ENCODE measurements at places on chromosomes 4 and X. TPM values are rescaled to one million over a fixed set of nuclear protein-coding genes. Genes with fewer than 3 reads are reported as not detected.

DNA sequence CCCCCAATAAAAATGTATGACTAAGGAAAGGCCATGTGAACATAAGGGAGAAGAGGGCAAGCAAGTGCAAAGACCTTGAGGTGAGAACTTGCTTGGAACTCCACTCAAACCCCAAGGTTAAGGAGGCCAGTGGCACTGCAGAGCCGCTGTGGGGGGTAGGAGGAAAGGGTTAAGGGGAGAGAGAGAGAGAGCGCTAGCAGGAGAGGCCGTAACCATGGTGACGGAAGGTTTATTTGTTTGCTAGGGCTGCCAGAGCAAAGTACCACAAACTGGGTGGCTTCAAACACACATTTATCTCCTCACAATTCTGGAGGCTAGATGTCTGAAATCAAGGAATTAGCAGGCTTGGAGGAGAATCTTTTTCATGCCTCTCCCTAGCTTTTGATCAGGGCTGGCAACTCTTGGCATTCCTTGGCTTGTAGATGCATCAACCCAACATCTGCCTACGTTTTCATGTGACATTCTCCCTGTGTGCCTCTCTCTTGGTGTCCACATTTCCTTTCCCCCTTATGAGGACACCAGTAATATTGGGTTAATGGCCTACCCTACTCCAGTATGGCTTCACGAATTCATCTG, 35.2 kb downstream of the SMIM20 start:
- H3K27me3 ChIP-seq: no peaks in the 10 kb centered on the region
- no peaks in the 10 kb centered on the region for H3K4me1 ChIP-seq
- no peak overlapping the region for H3K27ac ChIP-seq

- H3K27me3 ChIP-seq: no peaks in the 10 kb centered on the region
- H3K36me3 ChIP-seq: no peaks in the 10 kb centered on the region
- DNase-seq: peak; percentile 49
- no peak overlapping the region for H3K27ac ChIP-seq
Observed at GRCh38 chrX:106481341-106481740, 130.4 kb upstream of the RADX start.

DNA sequence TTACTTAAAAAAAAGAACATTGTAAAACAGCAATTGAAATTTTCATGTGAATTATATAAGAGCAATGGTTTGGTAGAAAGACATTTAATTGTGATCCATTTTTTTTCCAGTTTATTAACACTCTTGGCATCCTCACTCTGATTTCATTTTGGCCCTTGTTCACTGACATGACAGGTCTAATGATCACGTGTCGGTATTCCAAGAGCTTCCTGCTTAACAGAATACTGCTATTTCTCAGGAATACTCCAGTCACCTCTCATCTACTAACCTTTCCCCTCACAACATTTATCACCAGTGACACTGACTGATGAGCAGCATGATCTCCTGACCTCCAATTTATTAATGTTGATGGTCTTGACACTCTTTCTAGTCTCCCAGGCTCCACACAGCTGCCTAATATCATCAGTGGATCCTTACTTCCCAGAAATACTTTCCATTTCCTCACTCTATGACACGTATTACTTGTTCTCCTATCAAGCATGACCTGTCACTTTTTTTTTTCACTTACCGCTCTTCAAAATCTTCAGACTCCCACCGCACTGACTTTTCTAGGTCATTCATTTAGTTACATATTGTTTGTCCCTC, 847.8 kb upstream of the SLIT2 start:
- H3K36me3 ChIP-seq: no peaks in the 10 kb centered on the region
- H3K4me3 ChIP-seq: no peak overlapping the region
- no peak for DNase-seq
- H3K27me3 ChIP-seq: no peaks in the 10 kb centered on the region
- H3K4me1 ChIP-seq: no peaks in the 10 kb centered on the region

DNA sequence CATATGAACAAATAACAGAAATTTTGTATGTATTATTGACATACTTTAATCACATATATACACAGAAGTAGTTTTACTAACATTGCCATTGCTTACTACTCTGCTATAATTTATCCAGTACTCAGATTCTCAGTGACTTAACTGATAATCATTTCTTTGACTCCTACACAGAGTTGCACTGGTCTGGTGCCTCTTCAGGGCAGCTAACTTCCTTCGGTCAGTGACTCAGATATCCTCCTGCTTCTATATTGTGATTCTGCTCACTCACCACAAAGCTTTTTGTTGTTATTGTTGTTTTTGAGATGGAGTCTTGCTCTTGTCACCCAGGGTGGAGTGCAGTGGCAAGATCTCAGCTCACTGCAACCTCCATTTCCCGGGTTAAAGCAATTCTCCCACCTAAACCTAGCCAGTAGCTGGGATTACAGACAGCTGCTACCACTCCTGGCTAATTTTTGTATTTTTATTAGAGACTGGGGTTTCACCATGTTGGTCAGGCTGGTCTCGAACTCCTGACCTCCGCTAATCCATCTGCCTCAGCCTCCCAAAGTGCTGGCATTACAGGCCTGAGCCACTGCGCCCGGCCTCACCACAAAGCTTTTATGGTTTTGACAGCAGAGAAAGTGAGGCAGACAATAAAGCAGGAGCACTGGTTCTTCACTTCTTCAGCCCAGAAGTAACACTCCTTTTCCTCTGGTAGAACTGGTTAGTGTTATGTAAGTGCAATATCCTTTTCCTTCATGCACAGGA, 499.3 kb downstream of the EPHA5 start:
- H3K27ac ChIP-seq: no peak overlapping the region
- H3K27me3 ChIP-seq: no peaks in the 10 kb centered on the region
- H3K4me1 ChIP-seq: no peaks in the 10 kb centered on the region
- no peak overlapping the region for H3K4me3 ChIP-seq
- no peaks in the 10 kb centered on the region for H3K36me3 ChIP-seq

GRCh38 chr4:51895158-51895557, 52.2 kb downstream of the DCUN1D4 start:
- no peaks in the 10 kb centered on the region for H3K27me3 ChIP-seq
- H3K4me1 ChIP-seq: no peaks in the 10 kb centered on the region
- peaks cover 6% of the 10 kb centered on the region for H3K36me3 ChIP-seq

DNA sequence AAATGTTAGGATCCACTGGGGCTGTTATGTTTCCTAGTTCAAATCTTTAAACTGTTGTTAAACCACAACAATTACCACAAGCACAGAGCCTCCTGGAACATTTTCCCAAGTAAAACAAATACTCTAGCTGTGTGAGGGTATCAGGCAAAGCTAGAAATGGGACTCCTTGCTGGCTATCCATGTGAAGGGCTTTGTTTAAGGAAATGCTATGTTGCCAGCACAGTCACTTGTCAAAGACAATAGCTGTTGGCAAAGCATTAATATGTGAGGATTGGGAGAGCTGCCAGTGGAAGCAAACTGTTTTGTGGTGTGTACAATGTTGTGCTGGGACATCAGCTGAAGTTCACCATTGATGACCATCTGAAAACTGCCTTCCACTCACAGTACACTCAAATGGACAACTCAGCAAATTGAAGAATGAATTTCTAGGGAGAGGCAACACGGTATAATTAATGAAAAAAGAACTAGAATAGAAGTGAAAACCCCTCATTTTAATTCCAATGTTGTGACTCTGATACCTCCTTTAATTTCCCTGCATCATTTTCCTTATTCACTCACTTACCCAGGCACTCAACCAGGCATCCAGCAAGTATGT, 100.8 kb downstream of the ANXA3 start:
- peaks cover 31% of the 10 kb centered on the region for H3K4me1 ChIP-seq
- no peaks in the 10 kb centered on the region for H3K36me3 ChIP-seq
- no peak overlapping the region for H3K27ac ChIP-seq
- no peak overlapping the region for H3K4me3 ChIP-seq
- DNase-seq: no peak

- no peak for DNase-seq
- no peak overlapping the region for H3K4me3 ChIP-seq
- H3K4me1 ChIP-seq: no peaks in the 10 kb centered on the region
Observed at GRCh38 chr4:93478805-93479204, 349.7 kb upstream of the ATOH1 start.

DNA sequence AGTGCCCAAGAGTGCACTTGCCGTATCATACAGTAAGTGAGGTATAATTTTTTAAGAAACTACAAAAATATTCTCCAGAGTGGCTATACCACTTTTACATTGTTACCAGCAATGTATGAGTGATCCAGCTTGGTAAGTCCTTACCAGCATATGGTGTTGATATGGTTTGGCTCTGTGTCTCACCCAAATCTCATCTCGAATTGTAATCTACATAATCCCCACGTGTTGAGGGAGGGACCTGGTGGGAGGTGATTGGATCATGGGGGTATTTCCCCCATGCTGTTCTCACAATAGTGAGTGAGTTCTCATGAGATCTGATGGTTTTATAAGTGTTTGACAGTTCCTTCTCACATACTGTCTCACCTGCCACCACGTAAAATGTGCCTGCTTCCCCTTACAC, 44.8 kb downstream of the RBMX start:
- H3K27ac ChIP-seq: no peak overlapping the region
- H3K36me3 ChIP-seq: no peaks in the 10 kb centered on the region
- no peaks in the 10 kb centered on the region for H3K4me1 ChIP-seq
- DNase-seq: no peak

DNA sequence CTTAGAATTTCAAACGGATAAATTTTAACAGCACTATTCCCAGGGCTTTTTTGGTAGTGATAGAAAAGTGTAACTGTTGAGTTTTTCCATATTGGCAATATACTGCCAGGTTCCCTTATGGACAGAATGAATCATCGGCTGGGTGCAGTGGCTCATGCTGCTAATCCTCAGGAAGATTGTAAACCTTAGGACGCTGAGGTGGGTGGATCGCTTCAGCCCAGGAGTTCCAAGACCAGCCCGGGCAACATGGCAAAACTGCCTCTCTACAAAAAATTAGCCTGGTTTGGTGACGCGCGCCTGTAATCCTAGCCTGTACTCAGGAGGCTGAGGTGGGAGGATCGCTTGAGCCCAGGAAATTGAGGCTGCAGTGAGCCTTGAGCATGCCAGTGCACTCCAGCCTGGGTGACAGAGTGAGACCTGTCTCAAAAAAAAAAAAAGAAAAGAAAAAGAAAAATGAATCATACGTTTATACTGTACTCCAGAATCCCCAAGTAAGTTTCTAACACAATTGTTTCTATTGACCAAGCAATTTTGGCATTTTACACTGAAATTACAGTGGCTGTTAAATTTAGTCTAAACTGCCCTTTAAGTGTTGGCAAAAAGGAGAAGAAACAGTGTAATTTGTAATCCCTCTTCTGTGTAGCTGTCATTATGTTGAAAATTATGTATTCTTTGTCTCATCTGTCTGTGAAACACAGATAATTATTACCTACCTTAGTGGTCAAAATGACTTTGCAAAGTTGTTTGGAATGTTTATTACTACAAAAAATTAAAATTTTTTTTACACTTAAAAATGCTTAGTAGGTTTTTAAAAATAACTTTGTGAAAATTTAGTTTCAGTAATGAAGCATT, 1.8 kb downstream of the SLC30A9 start:
- DNase-seq: no peak
- H3K36me3 ChIP-seq: no peaks in the 10 kb centered on the region
- H3K4me1 ChIP-seq: peaks cover 20% of the 10 kb centered on the region
- H3K27ac ChIP-seq: no peak overlapping the region

- H3K36me3 ChIP-seq: no peaks in the 10 kb centered on the region
- H3K4me3 ChIP-seq: no peak overlapping the region
- H3K27me3 ChIP-seq: no peaks in the 10 kb centered on the region
- H3K4me1 ChIP-seq: no peaks in the 10 kb centered on the region
- no peak for DNase-seq
Observed at GRCh38 chrX:153953892-153954557, 9.6 kb upstream of the RENBP start.

- H3K4me3 ChIP-seq: no peak overlapping the region
- H3K27ac ChIP-seq: no peak overlapping the region
- no peaks in the 10 kb centered on the region for H3K4me1 ChIP-seq
Observed at GRCh38 chrX:97867266-97867665, 983.6 kb downstream of the RPA4 start.

Gene FRG2
- total RNA-seq: not detected

Gene MCF2
- 0.39 TPM for total RNA-seq

Gene TIGD4
- 0.36 TPM for total RNA-seq

Gene KLHL34
- total RNA-seq: 0.59 TPM

Gene SPATA18
- 2.0 TPM for total RNA-seq

Gene USP17L18
- total RNA-seq: not detected

Measured in B cell (primary cell).